ENCODE measurements at places on chromosomes 11 and 22.
A peak's percentile ranks its signal among the peaks of the same experiment; 100 is the strongest.

DNA sequence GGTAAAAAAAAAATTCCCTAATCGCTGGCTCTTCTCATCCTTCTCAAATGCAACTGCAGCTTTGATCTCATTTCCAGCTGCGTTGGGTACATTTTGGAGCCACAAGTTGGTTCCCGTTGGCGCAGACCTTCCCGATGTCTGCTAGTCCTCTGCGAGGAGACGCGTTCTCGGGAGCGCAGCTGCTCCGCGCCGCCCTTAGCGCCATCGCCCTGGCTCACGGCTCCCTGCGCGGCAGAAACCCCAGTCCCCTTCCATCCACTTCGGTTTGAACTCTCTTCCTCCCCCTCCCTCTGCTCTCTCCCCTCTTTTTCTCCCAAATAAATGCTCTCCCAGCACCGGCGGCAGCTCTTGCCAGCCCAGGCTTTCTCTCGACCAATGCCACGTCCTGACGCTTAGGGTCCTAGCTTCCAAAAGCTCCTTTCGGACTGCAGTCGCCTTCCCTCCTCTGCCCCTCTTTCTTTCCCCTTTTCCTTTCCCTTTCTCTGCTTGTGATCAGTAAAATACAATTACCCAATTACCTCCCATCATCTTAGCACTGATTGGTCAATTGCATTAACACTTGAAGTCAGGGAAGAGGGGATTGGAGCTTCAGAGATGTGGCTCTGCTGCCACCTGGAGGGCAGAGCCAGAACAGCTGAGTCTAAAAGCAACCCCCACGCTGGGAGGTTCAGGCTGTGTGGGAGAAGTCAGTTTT lies 1165.7 kb downstream of the LRRC4C start:
- DNase-seq: peak; percentile 62

DNA sequence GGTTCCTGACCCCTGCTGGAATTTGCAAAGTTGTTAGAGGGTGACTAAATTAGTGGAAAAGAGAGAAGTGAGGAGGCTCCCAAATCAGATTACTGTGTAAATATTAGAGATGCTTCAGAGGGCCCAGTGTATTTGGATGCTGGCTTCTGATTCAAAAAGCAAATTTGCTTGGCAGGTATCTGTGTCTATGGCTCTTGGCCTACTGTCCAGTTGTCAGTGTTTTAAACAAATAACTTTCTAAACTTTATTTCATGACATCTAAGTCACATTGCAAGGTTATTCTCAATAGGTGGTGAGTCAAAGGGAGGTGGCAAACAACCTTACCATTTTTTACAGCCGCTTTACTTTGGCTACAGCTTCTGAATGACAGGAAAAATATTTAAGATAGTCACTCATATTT lies 720.1 kb downstream of the KCNA4 start:
- no peak for DNase-seq

DNA sequence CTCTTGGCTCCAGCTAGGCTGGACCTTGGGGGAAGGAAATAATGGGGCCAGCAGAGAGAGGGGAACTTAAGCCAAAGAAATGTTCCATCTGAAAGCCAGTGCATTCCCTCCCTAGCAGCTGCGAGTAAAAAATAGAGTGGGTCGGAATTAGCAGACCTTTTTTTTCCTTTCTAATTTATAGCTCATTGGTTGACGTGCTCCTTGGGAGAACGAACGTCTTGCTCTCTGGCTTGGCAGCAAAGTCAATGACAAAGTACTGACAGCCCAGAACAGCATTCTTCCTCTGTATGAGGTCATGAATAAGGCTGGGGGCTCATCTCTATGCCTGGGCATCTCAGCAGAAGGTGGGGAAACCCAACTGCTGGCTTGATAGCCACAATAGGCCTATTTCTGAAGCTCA lies 65.0 kb downstream of the SEZ6L start:
- DNase-seq: no peak

DNA sequence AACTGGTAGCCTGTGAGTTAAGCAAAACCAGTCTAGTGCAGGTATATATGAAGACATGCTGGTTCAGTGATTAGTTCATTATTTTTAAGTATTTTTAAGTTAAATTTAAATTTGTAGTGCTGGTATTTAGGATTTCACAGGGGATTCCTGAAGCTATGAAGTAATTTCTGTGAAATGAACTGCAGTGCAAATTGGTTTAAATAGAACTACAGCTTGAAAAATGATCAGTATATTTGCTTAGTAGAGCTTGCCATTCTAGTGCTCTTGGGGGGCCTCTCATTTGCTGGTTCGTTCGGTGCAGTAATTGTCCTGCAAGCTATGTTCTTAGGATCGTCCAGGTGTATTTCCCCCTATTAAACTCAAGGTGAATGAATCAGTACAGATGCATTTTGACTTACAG lies 13.1 kb downstream of the REXO2 start:
- DNase-seq: no peak

GRCh38 chr11:87019613-87020271 lies 18.0 kb upstream of the TMEM135 start:
- DNase-seq: no peak

DNA sequence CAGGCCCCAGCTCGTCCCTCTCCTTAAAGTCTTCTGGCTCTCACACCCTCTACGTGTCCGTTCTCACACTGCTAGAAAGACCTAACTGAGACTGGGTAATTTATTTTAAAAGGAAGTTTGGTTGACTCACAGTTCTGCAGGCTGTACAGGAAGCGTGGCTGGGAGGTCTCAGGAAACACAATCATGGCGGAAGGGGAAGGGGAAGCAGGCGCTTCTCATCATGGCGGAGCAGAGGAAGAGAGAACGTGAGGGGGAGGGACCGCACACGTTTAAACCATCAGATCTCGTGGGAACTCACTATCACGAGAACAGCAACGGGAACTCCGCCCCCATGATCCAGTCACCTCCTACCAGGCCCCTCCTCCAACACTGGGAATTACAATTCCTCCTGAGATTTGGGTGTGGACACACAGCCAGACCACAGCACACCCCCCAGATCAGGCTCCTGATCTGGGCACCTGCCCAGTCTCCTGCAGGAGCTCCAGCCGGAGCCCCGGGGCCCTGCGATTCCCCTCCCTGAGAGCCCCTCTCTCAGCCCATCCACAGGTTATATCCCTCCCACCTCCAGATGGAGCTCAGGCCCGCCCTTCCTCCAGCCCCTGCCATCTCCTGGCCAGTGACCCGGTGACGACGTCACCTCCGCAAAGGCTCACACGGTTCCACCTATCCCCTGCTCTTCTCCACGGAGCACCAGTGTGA lies 170.2 kb downstream of the BRD1 start:
- DNase-seq: peak; percentile 96

GRCh38 chr11:101872171-101872882 lies 42.5 kb upstream of the CEP126 start:
- no peak for DNase-seq

- DNase-seq: no peak
These were observed 35.1 kb downstream of the NRXN2 start for GRCh38 chr11:64687643-64688533.
